ENCODE measurements at places on chromosomes 16 and 17.

GRCh38 chr17:8806926-8807550 is 7.9 kb upstream of the MFSD6L start:
- DNase-seq, result no peak

- DNase-seq, result peak; percentile 94
Measured at GRCh38 chr17:42458497-42459255, at the start of gene ATP6V0A1. ATP6V0A1 (plus strand) TSS chr17:42458878; CDS start chr17:42460895, 2,017 bp downstream.

- no peak for DNase-seq
Measured at GRCh38 chr17:58741121-58741625, 14.5 kb upstream of the PPM1E start.

GRCh38 chr17:63760771-63761539 is 12.4 kb downstream of the CCDC47 start:
- DNase-seq, result no peak

- DNase-seq, result no peak
Measured at GRCh38 chr17:68556551-68556950, 44.3 kb downstream of the PRKAR1A start.

DNA sequence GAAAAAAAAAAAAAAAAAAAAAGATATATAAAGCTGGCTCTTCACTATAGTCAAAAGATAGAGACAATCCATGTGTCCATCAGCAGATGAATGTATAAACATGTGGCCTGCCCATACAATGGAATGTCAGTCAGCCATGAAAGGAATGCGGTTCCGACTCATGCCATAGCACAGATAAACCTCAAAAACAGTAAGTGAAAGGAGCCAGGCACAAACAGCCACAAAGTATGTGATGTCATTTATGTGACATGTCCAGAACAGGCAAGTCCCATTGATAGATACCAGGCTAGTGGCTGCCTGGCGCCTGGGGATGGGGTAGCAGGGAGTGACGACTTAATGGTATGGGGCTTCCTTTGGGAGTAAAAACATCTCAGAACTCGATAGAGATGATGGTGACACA is 155.7 kb downstream of the CMIP start:
- peak; percentile 56 for DNase-seq

- no peak for DNase-seq
Measured at GRCh38 chr16:28985211-28986041, 574 bp downstream of the LAT start.
